Kidney capillary endothelial cell (primary cell): ENCODE measurements at places on chromosomes 6 and 20.
A peak's percentile ranks its signal among the peaks of the same experiment; 100 is the strongest.

GRCh38 chr6:34476921-34477320 lies 11.0 kb downstream of the PACSIN1 start:
- no peak for DNase-seq

DNA sequence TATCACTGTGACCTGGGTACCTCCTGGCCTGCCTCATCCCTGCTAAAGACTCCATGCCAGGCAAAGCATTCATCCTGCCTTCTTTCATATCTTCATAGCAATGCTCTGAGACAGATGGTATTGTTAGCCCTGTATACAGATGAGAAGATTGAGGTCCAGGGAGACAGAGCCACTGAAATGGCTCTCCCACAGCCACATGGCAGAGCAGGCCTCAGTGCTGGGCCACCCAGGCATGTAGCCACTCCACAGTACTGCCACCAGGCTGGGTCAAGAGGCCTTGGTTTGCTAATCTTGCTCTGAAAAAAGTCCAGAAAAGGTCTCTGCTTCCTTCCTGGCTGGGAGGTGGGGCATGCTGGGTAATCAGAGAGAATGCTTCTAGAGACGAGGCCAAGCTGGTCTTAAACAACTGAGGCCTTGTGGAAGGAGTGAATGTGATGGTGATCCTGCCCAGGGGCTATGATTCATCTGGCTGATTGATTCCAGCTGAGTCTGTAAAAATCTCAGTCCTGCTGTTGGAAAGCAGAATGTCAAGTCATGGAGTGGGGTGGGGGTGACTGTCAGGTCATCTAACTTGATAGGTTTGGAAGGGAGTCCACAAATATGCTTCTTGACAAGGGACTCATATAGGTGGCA lies 29.8 kb downstream of the HM13 start:
- DNase-seq: no peak

DNA sequence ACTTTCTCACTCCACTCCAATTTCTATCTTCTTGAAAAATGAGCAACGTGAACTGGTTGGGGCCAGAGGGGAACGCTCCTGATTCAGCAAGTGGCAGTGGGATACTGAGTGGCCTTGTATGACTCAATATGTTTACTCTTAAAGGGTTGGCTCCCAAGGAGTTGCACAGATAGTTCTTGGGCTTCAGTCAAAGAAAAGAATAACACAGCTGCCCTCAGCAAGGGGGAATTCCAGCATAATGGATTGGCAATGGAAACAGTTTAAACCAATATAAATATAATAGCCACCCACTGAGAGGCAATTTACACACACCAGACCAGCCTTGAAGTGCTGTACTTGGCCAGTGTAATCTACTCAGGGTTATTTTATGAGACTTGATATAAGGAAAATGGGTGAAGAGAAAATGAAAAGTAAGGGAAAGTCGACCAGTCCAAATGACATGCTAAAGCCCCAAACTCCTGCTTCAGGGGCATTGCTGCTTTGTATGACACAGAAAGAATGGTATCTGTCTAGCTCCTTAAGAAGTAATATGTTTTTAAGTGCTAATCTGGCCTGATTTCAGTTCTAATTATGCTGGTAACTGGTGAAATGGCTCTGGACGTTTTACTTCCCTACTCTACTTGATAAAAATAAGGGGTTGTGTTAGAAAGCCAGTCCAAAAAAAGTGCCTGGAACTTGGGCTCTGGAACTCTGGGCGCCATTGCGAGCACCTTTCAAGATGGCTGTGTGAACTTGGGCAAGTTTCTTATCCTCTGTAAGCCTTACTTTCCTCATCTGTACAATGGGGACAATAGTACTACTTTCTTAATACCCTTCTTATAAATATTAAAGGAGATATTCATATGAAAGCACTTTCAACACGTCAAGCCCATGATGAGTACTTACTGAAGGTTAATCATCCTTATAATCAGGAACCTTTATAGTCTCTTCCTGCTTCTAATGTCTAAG lies 712.9 kb upstream of the MAP3K7 start:
- DNase-seq: no peak

DNA sequence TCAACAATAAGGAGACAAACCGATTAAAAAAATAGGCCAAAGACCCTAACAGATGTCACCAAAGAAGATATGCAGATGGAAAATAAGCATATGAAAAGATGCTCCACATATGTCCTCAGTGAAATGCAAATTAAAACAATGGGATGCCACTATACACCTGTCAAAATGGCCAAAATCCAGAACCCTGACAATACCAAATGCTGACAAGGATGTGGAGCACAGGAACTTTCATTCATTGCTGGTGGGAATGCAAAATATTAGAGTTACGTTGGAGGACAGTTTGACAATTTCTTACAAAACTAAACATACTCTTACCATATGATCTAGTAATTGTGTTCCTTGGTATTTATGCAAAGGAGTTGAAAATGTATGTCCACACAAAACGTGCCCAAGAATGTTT lies 1.8 kb upstream of the ZNF184 start:
- DNase-seq: no peak

GRCh38 chr6:6881438-6882225 lies 226.1 kb upstream of the RREB1 start:
- no peak for DNase-seq

DNA sequence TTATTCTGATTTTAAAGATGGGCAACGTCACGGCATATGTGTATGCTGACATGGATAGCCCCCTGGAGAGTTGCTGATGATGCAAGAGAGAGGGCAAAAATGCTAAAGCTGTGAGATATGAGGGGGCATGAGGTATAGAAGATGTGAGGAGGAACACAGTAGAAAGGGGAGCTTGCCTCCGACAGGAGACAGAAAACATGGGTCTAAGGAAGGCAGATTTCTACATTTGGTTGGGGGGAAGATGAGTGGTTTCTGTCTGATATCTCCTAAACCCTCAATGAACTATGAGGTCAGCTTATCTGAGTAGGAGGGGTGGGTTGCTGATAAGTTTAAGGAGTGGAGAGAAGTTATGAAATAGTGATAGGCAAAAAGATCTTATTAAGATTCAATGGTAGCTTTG lies 6.0 kb downstream of the RNF24 start:
- no peak for DNase-seq

- DNase-seq: no peak
Measured at GRCh38 chr6:157187182-157188083, 135.9 kb downstream of the TMEM242 start.

- no peak for DNase-seq
Measured at GRCh38 chr20:16175322-16175961, 397.8 kb downstream of the KIF16B start.

GRCh38 chr6:25007269-25007699 lies 71.5 kb upstream of the RIPOR2 start:
- no peak for DNase-seq

GRCh38 chr20:62668441-62669027 lies 26.2 kb downstream of the SLCO4A1 start:
- DNase-seq: peak; percentile 67

DNA sequence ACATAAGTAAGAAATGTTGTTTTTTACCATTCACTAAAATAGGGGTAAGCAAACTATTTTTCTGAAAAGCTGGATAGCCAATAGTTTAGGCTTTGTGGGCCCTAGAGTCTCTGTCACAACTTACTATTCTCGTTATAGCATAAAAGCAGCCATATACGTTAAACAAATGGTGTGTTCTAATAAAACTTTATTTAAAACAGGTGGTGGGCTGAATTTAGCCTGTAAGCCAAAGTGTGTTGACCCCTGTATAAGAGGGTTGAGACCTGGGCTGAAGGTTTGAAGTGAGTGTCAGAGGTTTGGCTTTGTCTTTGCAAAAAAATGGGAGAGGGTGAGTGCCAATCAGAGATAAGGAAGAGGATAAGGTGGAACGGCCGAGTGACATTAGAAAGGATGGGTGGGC lies 197.2 kb downstream of the RNF144B start:
- DNase-seq: no peak

DNA sequence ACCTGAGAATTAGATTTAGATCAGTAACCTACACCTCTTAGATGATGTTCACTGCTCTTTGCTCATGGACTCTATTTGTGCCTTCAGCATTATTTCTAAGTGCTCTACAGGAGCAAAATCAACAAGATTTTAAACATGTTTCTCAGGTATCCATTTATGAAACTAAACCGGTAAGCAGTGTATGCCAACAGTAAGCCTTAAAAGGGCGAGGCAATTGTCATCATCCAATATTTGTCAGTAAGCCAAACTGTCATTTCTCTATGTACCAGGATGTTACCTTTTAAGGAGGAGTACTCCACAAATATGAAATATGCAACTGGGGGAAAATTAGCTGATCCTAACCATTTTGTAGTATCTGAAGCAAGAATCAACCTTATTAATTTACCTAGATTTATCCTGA lies 69.6 kb upstream of the ZNF184 start:
- DNase-seq: no peak

DNA sequence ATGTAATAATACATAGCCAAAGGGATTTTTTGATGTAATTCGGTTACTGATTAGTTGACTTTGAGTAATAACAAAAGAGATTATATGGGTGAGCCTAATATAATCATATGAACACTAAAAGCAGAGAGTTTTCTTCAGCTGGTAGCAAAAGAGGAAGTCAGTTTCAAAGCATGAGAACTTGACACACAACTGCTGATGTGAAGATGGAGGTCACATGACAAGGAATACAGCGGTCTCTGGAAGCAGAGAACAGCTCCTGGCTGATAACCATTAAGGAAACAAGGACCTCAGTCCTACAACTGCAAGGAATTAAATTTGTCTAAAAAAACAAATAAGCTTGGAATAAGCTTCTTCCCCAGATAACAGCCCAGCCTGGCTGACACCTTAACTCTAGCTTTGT lies 154.5 kb upstream of the PRND start:
- DNase-seq: no peak

DNA sequence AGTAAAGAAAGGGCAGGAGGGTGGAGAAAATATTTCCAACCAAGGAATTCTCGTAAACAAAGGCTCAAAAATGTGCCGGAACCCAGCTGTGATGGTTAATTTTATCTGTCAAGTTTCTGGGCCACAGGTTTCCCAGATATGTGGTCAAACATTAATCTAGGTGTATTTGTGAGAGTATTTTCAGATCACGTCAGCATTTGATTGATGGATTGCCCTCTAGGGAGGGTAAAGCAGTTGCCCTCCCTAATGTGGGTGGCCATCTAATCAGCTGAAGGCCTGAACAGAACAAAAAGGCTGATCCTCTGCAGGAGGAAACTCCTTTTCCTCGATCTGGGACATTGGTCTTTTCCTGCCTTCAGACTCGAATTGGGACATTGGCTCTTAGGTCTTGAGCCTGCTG lies 298.7 kb upstream of the TCF21 start:
- no peak for DNase-seq

DNA sequence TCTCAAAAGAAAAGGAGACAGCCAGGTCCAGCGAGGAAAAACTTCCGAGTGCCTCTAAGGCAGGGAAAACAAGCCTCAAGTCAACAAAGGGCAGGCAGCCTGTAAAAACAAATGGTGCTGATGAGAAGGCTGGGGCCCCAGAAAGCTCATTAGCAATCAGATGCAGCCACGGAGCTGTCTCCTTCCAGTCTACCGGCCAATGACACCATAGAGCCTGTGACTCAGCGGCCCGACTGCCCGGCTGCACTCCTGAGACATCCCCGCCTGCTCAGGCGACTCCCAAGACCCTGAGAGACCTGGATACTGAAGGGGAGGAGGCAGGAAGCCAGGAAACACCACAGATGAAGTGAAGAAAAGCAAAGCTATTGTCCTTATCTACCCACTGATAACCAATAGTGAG lies 120.1 kb upstream of the HDDC2 start:
- DNase-seq: peak; percentile 63

- no peak for DNase-seq
Measured at GRCh38 chr20:35011589-35012226, 56.0 kb downstream of the MYH7B start.

DNA sequence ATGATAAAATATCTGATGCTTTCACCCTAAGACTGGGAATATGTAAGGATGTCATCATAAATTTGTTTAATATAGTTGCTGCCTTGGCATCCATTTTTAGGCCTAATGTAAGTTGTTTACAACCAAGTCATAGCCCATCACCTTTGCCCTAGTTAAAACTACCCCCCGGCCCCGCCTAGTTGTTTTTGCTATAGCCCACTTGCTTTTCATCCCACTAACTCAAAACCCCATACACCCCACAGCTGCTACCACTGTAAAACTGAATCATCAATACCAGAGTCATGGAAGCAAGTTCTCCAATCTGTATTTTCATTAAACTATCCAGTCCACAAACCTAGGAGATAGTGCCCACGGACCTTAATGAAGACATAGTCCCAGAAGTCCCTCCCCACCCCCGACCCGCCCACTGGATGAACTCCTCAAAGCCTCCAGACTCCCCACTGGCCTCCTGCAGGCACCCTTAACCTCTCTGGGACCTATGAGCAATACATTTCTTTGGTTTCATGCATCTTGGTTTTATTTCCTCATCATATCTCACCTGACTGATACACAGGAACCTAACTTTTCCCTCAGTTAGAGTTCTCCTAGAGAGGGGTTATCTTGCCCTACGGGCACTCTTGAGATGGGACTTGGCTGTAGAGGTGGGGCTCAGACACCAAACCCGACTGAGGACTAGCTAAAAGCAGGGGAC lies 12.5 kb upstream of the ZDHHC14 start:
- DNase-seq: no peak

GRCh38 chr20:43379239-43379917 lies 78.3 kb upstream of the SRSF6 start:
- no peak for DNase-seq

- DNase-seq: no peak
Measured at GRCh38 chr20:37160683-37161082, 18.4 kb upstream of the RPN2 start.
